Sigmoid colon (tissue), 7 donors: ENCODE measurements at places on chromosomes 13 and 19.

DNA sequence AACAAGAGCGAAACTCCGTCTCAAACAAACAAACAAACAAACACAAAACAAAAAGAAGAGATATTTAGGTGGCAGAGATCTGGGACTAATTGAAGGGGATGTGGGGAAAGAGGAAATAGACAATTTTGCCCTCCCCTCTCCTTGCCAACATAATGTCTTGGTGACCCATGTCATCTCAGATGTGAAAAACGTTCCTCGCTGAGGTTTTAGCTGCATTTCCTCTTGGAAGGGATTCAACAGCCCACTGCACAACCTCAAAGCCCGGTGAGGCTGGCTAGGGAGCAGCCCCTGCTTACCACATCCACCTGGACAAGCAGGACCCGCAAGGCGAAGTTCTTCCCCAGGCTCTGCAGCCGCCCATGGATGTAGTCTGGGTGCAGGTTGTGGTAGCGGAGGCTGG lies 4.9 kb downstream of the ERCC1 start:
- H3K36me3 ChIP-seq, result peaks cover 12% of the 10 kb centered on the region
- peak overlapping the region; percentile 11 for H3K27ac ChIP-seq
- H3K4me1 ChIP-seq, result no peaks in the 10 kb centered on the region
- no peaks in the 10 kb centered on the region for H3K27me3 ChIP-seq
- H3K4me3 ChIP-seq, result no peak overlapping the region

DNA sequence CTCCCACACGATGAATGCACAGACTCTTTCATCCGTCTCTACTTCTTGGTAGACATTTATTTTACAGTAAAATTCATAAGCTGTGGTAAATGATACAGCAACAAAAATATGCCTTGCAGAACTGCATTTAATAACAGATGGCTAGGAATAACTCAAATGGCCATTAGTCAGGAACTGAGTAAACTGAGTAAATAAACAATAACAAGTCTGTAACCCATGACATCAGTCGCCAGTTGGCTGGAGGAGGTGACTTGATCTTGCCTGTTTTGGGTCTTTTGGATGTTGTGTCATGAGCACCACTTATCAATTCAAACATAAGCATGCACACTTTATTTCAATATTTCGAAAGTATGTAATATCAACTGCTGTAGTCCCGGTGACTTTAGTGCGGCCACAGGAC lies 632.6 kb upstream of the ARGLU1 start:
- H3K36me3 ChIP-seq, result no peaks in the 10 kb centered on the region
- H3K4me1 ChIP-seq, result no peaks in the 10 kb centered on the region
- no peak overlapping the region for H3K27ac ChIP-seq

GRCh38 chr13:37366044-37366770 lies 232.4 kb downstream of the POSTN start:
- H3K4me1 ChIP-seq, result no peaks in the 10 kb centered on the region
- H3K27ac ChIP-seq, result no peak overlapping the region
- H3K36me3 ChIP-seq, result no peaks in the 10 kb centered on the region
- no peak overlapping the region for H3K4me3 ChIP-seq

- no peak overlapping the region for H3K27ac ChIP-seq
- no peak overlapping the region for H3K4me3 ChIP-seq
Measured at GRCh38 chr13:70023516-70023915, 84.1 kb upstream of the ATXN8OS start.

DNA sequence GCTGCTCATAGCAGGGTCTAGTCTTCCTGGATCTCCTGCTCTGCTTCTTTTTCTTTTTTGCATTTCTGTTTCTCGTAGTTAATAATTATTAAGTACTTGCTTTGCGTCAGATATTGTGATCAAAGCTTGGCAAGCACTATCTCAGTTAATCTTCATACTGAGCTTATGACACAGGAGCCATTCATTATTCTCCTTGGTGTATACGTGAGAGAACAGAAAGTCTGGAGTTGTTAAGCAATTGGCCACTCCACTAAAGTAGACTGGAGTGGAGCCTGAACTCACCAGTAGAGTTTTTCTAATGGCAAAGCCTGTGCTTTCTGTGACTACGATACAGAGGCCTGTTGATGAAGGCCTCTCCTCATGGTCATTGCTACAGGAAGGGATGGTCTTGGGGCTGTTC lies 285.9 kb downstream of the RFC3 start:
- no peaks in the 10 kb centered on the region for H3K4me1 ChIP-seq
- no peak overlapping the region for H3K4me3 ChIP-seq
- no peaks in the 10 kb centered on the region for H3K27me3 ChIP-seq
- no peak overlapping the region for H3K27ac ChIP-seq
- DNase-seq, result no peak

GRCh38 chr19:31119951-31120690 lies 229.1 kb downstream of the TSHZ3 start:
- peaks cover 16% of the 10 kb centered on the region for H3K4me1 ChIP-seq
- peak; percentile 19 for DNase-seq
- H3K4me3 ChIP-seq, result no peak overlapping the region
- H3K27ac ChIP-seq, result no peak overlapping the region

DNA sequence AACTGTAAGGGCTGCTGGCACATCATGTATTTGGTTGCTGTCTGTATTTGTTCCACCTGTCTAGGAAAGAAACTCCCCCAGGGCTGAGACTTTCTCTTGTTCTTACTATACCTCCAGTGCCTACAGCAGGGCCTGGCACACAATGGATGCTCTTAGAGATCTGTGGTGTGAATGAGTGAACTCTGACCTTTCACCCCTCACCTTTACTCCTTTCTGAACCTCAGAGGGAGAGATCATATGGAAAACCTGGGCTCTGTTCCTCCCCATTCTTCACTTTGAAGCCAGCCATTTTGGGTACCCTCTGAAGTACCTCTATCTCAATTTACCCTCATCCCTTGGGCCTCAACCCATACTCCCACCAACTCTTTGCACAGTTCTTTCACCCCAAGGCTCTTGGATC lies 3.1 kb downstream of the DYRK1B start:
- H3K27ac ChIP-seq, result no peak overlapping the region
- peaks cover 24% of the 10 kb centered on the region for H3K4me1 ChIP-seq
- no peak for DNase-seq
- H3K36me3 ChIP-seq, result peaks cover 52% of the 10 kb centered on the region

DNA sequence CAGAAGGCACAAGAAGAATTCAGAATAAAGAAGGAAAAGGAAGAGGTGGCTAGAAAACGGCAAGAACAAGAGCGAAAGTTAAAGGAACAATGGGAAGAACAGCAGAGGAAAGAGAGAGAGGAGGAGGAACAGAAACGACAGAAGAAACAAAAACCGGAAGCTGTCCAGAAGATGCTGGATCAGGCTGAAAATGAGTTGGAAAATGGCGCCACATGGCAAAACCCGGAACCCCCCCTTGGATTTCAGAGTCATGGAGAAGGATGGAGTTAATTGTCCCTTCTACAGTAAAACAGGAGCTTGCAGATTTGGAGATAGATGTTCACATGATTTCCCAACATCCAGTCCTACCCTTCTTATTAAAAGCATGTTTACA lies 6.7 kb downstream of the CD209 start:
- no peak for DNase-seq
- H3K27ac ChIP-seq, result no peak overlapping the region
- H3K27me3 ChIP-seq, result no peaks in the 10 kb centered on the region
- H3K4me3 ChIP-seq, result no peak overlapping the region
